ENCODE measurements at places on chromosomes 1 and 21.

GRCh38 chr1:16938351-16939321 lies 16.9 kb downstream of the CROCC start:
- DNase-seq = no peak

GRCh38 chr1:109722908-109723691 lies 11.0 kb downstream of the GSTM5 start:
- no peak for DNase-seq

DNA sequence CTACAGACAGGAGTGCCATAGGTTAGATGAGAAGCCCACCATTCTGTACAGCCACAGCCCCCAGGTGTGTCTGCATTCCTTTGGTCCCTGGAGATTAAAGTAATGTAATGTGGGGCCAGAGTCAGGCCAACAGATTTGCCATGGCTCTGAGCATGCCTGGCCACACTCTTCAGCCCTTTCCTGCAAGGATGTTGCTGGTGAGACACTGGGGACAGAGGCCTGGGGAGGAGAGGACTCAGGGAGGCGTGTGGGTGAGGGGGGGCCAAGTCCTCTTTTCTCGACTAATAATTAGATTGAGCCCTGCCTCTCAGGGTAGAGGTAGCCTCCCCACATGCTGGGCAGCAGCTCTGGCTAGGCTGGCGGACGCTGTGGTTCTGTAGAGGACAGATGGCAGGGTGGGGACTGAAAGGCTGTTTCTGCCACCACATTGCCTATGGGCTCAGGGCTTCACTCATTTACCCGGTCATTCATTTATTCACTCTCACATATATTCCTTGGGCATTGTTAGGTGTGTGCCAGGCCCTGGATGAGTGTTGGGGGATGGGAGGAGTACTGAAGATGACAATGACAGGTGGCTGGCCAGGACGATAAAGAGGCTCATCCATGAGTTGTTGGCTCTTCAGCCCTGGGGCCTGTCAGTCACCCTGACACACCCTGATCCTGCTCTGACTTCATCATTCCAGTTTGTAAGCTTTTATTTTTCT lies 7.1 kb upstream of the PRCC start:
- DNase-seq = no peak

DNA sequence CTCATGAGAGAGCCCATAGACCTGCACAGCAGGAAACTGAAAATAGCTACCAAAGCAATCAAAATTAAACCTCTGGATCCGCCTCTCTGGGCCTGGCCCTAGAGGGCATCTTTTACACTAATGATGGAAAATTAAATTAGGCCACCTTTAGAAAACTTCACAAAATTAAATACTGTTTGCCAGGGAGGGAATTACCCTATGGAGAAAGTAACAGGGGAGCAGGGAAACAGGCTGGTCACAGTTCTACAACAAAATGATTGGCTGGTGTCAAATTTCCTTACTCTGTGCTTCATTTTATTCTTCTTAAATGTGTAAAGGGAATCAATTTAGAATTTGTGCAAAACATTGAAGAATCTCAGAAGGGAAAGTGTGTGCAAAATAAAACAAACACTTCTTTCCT lies 62.4 kb downstream of the SPATA46 start:
- no peak for DNase-seq

Data from stimulated activated CD4-positive, alpha-beta T cell treated with anti-CD3 and anti-CD28 coated beads, Interleukin-15, amount 100 ng/mL, for 48 hours (primary cell).